ENCODE measurements at places on chromosomes 6 and 20.

DNA sequence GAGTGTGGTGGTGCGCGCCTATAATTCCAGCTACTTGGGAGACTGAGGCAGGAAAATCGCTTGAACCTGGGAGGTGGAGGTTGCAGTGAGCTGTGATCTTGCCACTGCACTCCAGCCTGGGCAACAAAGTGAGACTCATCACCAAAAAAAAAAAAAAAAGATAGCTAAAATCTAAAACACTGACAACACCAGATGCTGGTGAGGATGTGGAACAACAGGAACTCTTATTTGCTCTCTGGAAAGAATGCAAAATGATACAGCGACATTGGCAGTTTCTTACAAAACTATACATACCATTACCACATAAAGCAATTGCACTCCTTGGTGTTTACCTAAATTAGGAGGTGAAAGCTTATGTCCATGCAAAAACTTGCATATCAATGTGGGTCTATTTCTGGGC, 63.5 kb upstream of the SMIM29 start:
- DNase-seq: no peak

- DNase-seq: no peak
Measured at GRCh38 chr20:11376998-11377397, 540.7 kb upstream of the BTBD3 start.

- DNase-seq: no peak
Measured at GRCh38 chr6:15200087-15200486, 45.8 kb upstream of the JARID2 start.

- no peak for DNase-seq
Measured at GRCh38 chr6:142683714-142684141, 261.2 kb downstream of the HIVEP2 start.

- no peak for DNase-seq
Measured at GRCh38 chr6:167798453-167798852, 28.3 kb upstream of the AFDN start.

GRCh38 chr6:127085181-127085580, 33.3 kb upstream of the RSPO3 start:
- no peak for DNase-seq

GRCh38 chr6:84522135-84522549, 242.3 kb downstream of the TBX18 start:
- no peak for DNase-seq

- DNase-seq: no peak
Measured at GRCh38 chr6:22828179-22829062, 259.1 kb downstream of the HDGFL1 start.

DNA sequence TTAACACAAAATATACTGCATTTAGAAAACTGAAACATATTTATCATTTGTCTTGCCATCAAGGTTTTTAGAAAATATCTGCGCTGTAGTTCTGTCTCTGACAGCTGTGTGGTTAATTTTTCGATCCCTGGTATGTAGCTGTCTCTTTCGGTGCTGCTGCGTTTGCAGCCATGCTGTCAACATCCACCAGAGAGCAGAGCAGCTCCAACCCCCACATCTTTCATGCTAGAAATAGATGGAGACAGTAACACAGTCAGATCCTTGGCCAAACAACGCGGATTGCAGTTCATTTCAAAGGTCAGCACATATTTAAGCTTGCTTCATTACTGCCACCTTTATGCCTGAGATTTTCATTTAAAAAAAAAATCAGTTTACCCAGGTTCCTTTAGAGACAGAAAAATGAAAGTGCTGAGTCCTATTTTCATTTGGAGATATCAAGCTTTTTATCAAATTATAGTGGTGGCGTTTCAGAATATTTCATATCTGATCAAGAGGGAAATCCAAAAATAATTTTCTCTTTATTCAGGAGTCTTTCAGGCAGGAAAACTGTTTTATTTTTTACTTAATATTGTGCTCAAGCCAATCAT, 157.7 kb upstream of the MMS22L start:
- DNase-seq: no peak

GRCh38 chr6:75489025-75489424, 4.6 kb downstream of the FILIP1 start:
- DNase-seq: no peak

DNA sequence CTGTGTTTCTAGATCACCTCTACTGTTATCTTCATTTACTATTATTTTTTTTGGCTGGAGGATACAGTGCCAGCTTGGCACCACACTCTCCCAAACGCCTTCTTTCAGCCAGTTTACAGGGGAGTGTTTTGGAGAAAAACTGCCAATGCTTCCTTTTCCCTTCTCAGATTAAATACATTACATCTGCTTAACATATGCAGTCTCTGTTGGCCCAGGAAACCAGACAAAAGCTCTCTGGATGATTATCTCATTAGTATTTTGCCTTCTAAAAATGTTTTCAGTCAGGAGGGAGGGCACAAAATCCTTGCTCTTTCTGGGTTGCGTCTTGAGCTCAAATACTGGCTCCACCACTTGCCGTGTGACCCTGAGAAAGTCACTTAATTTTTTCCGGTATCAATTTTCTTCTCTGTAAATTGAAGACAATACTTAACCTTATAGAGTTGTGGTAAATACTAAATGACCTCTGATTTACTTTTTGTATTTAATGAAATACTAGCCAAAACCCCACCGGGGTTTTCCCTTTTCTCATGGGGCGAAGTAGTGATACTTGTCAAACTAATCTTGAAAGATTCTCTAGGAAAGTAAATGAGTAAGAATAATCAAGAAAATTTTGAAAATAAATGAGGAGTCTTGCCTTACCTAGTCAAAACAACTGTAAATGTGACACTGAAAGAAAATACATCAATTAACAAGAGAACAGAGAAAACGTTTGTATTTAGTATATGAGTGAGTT, 146.2 kb downstream of the MMS22L start:
- no peak for DNase-seq

DNA sequence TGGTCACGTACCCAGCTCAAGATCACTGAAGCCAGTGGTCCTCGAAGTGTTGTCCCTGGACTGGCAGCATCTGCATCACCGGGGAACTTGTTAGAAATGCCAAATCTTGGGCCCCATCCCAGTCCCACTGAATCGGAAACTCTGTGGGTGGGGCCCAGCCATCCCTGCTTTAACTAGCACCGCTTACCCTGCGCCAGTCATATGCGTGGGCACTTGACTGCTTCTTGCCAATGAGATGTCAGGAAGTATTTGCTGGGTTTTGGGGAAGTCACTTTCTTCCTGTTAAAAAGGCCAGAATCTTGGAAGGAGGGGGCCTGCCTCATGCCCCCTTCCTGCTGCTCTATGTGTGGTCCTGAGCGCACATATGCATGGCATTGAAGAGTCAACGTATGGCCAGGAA, 11.7 kb upstream of the SULF2 start:
- DNase-seq: no peak

DNA sequence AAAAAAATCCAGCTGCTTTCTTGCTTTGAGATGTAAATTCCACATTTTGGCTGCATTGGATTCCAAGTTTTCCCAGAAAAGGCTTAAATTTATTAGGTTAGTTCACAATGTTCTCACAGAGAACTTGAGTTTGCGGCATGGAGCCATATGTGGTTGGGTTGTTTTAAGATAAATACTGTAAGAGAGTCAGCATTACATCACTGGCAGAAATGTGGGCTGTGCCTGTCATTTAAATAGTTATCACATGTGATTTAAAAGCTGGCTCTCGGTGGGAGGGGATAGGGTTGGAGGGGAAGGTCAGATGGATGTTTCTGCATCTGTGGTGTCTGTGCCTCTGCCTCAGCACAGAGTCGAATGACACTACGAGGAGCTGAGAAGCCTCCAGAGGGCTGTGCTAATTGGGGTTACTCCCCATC, 73.8 kb upstream of the SCP2D1 start:
- DNase-seq: no peak

- no peak for DNase-seq
Measured at GRCh38 chr6:110356778-110357177, 1.4 kb downstream of the METTL24 start.

GRCh38 chr6:13006578-13007300, 290.2 kb downstream of the PHACTR1 start:
- DNase-seq: no peak

DNA sequence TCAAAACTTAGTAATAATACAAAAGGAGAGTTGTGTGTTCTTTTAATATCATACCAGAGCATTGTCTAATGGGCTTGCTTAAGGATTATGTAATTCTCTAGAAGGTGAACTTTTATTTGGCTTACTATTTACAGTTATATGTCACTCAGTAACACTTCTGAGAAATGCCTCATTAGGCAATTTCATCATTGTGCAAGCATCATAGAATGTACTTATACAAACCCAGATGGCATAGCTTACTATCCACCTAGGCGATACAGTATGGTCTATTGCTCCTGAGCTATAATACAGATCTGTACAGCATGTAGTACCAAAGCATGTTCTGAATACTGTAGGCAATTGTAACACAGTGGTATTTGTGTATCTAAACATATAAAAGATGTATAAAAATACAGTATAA, 340.1 kb downstream of the PHF3 start:
- DNase-seq: no peak

GRCh38 chr6:21769968-21770367, 176.4 kb downstream of the SOX4 start:
- no peak for DNase-seq

DNA sequence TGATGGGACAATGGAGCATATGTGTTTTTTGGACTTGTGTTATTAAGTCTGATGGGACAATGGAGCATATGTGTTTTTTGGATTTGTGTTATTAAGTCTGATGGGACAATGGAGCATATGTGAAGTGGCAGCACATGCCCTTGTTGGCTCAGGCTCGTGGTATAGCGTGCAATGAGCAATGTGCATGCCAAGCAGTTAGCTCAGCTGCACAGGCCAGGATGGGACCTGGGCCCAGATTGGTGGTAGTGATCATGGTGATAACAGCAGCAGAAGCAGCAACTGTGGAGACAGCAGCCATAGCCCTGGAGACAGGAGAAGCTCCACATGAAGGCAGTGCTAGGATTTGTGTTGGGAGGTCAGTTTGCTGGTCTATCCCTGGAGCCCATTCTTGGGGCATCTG, 61.1 kb downstream of the IL20RA start:
- DNase-seq: no peak

- DNase-seq: no peak
Measured at GRCh38 chr6:17583811-17584210, 16.3 kb upstream of the FAM8A1 start.

DNA sequence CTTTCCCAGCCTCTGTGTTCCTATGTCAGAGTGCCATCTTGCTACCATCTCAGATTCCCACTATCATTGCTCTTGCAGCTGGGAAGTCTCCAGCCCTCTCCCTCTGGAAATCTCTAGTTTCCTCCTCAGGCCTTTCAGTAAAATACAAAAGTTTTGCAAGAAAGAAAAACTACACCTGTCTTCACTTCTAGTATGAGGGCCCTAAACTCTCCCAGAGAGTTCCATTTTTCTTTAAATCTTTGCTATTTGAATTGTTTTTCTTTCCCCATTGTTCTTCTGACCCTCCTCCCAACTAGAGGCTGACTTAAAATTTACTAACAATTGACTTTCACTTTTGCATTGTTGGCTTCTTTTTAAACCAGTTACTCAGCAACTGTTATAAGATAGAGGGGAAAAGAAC, 62.8 kb downstream of the LY86 start:
- no peak for DNase-seq

DNA sequence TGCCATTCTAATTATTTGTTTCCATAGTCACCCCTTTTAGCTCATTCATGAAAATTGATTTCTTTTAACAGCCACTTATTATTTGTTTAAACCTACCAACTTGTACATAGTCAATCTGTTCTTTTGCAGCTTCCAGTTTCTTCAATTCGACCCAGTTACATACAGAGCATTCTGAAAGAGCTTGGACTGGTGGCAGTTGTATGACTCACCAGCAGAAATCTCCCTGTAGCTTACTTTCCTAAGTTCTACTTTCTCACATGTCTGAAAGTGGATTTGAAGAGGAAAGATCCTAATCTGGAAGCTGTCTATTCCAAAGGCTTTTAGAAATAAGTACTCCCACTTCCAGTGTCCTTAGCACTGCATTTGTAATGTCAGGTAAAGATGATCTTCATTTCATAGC, 447.9 kb downstream of the HTR1B start:
- DNase-seq: no peak
